Tongue (tissue), 3 donors: ENCODE measurements at places on chromosomes 4 and X.

- DNase-seq = no peak
Observed at GRCh38 chr4:81562093-81562492, 90.4 kb upstream of the RASGEF1B start.

- DNase-seq = no peak
Observed at GRCh38 chrX:130216320-130216719, 44.6 kb downstream of the RAB33A start.

GRCh38 chr4:1022739-1023066, 11.3 kb downstream of the FGFRL1 start:
- peak; percentile 75 for DNase-seq

GRCh38 chrX:73944563-73944908, 359.4 kb upstream of the ZCCHC13 start:
- DNase-seq = no peak

GRCh38 chrX:50988649-50989048, 78.1 kb downstream of the BMP15 start:
- peak; percentile 63 for DNase-seq

GRCh38 chrX:30865612-30866011, 23.4 kb downstream of the TAB3 start:
- no peak for DNase-seq

- no peak for DNase-seq
Observed at GRCh38 chr4:22997358-22998224, 304.9 kb downstream of the GBA3 start.
